ENCODE measurements at places on chromosomes 4 and X.

GRCh38 chrX:15616531-15616930, 15.8 kb upstream of the ACE2 start:
- no peak for DNase-seq

DNA sequence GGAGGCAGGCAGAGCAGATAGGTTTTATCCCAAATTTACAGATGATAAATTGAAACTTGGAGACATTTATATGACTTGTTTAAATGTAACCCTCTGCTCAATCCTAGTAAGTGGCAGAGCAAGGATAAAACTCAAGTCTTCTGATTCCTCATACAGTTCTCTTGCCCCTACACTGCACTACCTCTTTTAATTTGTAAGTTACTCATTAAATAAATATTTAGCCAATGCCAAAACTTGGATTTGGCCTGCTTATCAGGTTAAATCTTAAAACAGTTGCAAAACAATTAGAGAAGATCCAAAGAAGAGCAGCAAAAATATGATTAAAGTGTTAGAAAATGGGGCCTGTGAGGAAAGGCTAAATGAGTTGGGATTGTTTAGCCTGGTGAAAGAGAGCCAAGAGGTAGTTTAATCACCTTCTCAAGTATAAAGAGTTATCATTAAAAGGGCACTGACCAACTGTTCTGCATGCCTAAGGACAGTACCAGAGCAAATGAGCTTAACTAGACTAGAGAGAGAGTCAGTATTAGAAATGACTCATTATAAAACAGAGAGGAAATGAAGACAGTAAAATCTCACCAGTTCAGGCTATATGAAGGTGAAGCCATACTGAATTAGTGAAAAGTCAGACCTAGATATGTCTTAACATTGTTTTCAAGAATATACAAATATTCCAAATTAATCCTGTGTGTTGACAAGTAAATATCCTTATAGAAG, 146.3 kb downstream of the GRIA3 start:
- no peak for DNase-seq

GRCh38 chr4:40870150-40870549, 120.4 kb downstream of the NSUN7 start:
- no peak for DNase-seq

DNA sequence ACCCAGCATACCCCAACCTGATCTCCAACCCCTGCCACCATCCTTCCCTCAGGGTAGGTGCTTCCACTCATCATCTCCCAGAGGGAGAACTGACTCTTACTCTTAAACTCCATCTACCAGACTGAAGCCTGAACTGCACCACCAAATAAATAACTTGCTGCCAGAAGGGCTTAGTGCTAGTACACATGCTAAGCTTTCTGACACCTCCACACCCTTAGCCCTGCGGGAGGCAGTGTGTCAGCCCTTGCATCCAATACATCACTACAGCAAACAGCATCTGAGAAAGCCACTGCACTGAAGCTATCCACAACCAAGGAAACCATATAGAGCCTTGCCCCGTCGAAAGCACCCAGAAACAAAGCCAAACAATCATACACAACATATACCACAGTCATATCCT, 68.6 kb upstream of the MCF2 start:
- DNase-seq: no peak

- no peak for DNase-seq
These were observed 93.3 kb downstream of the PHOX2B start for GRCh38 chr4:41655177-41655576.

- DNase-seq: no peak
These were observed 1.1 kb upstream of the LCORL start for GRCh38 chr4:18022572-18023050.

DNA sequence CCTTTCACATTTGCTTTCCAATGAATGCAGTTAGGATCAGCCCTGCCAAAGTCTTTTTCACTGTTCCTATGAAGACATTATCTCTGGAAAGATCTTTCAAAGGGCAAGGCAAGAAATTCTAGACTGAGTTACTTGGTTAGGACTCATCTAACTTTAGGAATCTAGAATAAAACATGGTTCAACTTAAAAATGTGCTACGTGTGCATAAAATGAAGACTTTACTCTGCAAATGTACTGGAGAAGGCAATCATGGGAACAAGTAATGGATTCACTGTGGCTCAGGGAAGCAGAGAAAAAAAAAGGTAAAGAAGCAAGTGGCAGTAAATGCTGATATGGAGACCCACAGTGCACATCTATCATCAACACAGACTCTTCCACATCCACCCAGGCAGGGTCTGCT, 297.4 kb downstream of the HNRNPD start:
- no peak for DNase-seq
